PC-9 (cell line): ENCODE measurements at places on chromosomes 2 and 18. TPM values are rescaled to one million over a fixed set of nuclear protein-coding genes. Genes with fewer than 3 reads are reported as not detected.

GRCh38 chr2:43224131-43224570 is 2.3 kb downstream of the ZFP36L2 start:
- DNase-seq, result peak; percentile 70

- no peak for DNase-seq
These were observed 268.1 kb downstream of the NDUFA10 start for GRCh38 chr2:239756790-239757760.

ZNF385B gene
- total RNA-seq, result 2.8 and 4.1 TPM in 2 replicates

ALKAL2 gene
- not detected in 2 replicates for total RNA-seq
